NCI-H1048 (cell line): ENCODE measurements at places on chromosomes 1 and 21.

- no peak for DNase-seq
Observed at GRCh38 chr1:1470626-1471388, 758 bp upstream of the ATAD3B start.

- no peak for DNase-seq
Observed at GRCh38 chr1:232145768-232146167, 484.2 kb downstream of the SIPA1L2 start.

- no peak for DNase-seq
Observed at GRCh38 chr1:88247666-88248065, 436.4 kb upstream of the PKN2 start.

GRCh38 chr1:231074046-231074445 is 34.0 kb upstream of the FAM89A start:
- no peak for DNase-seq

DNA sequence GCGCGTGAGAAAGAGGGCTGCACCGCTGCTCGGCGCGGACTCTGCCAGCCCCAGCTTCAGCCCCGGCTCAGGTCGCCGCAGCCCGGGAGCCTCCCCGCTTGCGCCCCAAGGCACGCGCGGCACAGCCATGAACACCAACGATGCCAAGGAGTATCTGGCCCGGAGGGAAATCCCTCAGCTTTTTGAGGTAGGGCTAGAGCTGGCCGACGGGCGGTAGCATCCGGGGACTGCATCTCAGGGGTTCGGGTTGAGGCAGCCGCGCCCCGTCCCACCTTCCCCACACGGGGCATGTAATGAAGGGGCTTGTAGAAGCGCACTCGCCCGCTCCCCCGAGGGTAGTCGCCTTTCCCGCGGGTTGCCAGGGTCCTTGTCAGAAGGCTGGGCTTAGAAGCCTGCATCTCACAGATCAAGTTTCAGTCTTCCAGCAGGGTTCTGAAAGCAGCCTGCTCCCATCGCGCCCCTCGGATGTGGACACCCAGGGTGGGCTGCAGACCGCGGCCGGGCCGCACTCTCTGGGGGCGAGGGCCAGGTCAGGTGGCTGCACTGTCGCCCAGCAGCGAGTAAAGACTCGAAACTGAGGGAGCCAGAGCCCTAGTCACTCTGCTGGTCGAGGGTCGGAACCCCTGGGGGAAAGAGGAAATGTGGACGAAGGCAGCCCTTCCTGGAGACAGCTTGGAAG is 507 bp downstream of the AK5 start:
- DNase-seq, result no peak
